Hematopoietic multipotent progenitor cell treated with erythropoietin and hydrocortisone succinate and interleukin-3 and kit ligand, for 8 days (in vitro differentiated cells): ENCODE measurements at places on chromosomes 3 and 15.

- no peak for DNase-seq
These were observed 24.8 kb upstream of the PDCD6IP start for GRCh38 chr3:33773637-33774036.

DNA sequence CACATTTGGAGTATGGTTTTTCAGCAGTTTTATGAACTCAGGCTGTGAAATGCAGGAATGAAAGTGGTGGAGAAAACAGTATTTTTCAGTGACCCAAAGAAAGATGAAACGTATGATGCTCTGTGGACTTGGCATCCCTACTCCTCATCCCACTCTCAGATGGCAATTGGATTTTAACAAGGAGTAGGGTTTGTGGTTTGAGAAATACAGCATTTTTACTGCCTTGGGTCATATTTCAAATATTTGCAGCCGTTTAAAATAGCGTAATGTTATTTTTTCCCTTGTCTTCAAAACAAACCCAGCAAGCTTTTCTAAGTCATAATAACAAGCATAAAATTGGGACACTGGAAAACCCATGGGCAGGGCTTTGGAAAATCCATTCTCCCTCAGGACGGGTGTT lies 117.2 kb upstream of the LRIG1 start:
- no peak for DNase-seq

DNA sequence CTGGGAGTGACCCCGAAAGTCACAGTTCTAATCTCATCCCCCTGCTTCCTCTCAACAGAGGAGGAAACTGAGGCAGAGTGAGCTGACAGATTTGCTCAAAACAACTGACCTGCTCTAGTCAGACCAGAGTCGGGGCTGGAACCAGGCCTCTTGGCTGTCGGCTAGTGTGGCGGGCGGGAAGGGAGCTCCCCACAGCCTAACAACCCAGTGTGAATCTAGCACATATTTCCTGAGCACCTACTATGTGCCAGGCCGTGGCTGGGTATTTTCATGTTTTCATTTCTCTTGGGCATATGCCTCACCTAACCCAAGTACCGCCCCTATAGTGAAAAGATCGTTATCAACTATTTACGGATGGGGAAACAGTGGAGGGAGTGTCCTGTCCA lies 27.2 kb downstream of the GRIP2 start:
- no peak for DNase-seq

DNA sequence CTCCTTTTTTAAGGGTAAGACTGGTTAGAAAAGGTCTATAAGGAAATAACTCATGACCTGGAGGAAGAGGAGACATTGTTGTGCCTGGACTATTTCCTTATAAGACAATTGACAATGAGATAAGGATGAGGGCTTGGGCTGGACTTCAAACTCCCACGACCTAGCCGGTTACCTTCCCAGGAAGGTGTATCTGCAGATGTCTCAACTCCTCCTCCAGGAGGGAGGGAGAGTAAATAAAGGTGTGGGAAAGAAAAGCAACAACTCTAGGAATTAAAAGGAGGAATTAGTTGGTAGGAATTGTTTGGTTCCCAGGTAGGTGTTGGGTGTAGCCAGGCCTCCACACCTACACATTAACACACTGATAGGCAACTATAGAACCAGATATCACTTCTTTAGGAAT lies 97.8 kb upstream of the TBL1XR1 start:
- no peak for DNase-seq
